ENCODE measurements at places on chromosomes 2 and 18. TPM values are rescaled to one million over a fixed set of nuclear protein-coding genes. Genes with fewer than 3 reads are reported as not detected.

- DNase-seq = no peak
Observed at GRCh38 chr2:20168048-20168726, 56.7 kb downstream of the SDC1 start.

DNA sequence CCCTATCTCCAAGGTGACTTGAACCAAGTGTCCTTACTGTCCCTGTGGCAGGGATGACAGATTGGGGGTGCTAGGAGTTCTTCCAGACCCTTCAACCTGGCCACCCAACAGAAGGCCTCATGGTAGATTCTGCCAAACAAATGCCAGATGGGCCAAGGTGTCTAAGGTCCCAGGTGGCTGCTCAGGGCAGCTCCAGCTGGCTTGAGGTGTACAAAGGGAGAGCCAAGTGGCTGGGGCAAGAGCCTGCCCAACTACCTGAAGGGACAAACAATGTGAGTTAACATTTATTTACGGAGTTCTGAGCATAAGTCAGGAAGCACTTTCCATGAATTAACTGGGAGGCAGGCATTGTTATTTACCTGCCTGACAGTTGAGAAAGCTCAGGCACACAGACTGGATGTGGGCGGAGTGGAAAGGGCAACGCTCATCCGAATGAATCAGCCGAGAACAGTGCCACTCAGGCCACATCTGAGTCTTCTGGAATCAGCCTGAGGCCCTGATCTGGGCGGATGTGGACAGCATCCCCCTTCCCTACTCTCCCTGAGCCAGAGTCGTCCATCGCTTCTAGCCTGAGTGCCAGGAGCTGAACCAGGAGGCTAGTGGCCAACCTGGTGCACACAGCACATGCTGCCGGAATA, 4.4 kb upstream of the KCNIP3 start:
- DNase-seq = no peak

GRCh38 chr2:219969508-219969907, 342.1 kb downstream of the SLC4A3 start:
- no peak for DNase-seq

DNA sequence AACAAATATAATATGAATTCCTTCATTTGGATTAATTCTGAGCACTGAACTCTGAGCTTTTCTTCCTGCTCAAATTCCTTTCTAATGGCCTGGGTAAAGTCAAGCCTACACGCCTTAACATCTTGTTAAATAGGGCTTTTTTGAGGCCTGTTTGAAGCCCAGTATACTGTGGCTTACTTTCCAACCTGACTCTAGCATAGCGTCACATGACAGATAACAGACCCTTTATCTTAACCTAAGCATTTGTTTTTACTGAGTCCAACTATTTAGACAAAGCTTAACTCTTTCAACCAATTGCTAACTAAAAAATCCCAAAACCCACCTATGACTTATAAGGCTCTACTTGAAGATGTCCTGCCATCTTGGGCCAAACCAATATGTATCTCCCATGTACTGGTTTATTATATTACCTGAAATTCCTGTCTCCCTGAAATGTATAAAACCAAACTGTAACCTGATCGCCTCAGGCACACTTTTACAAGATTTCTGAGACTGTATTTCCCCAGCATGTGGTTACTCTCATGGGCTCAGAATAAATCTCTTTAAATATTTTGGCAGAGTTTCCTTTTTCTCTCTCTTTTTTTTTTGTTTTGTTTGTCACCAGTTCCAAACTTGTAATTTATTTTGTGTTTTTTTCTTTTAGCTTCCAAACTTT, 271.1 kb upstream of the VWC2L start:
- no peak for DNase-seq

DNA sequence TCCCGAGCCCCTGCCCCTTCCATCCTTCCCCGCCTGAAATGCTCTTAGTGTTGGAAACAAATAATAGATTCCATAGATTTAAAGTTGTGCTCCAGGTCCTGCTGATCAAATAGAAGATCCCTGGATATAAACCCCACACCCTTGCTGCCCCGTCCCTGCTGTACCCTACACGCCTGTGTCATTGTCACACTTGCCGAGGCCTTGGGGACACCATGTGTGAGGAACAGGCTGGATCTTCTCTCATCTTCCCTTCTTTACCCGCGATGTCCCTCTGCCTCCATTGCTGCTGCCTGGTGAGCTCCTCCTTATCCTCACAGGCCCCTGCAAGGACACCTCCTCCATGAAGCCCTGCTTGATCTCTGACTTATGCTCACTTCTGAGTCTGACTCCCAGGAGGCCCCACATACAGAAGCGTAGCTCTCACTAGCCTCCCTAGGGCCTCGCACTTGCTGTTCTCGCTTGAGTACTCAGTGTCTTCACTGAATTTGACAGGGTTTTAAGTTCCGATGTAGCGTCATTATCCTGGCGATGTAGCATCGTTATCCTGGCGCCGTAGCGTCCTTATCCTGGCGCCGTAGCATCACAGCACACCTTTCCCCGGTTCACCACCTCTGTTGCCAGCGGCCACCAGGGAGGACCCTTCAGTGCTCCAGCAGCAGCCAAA, 221.9 kb downstream of the NDUFA10 start:
- no peak for DNase-seq

DNA sequence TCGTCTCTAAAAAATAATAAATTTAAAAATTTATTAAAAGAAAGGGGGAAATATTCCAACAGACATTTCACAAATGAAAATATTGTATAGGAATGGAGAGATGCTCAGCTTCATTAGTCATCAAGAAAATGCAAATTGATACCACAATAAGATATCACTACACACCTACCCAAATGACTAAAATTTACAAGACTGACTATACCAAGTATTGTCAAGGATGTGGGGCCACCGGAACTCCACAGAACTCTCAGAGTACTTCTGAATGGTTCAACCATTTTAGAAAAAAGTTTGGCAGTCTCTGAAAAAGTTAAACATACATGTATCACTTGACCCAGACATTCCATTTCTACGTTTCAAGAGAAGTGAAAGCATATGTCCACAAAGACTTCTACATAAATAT, 163.4 kb downstream of the EHBP1 start:
- peak; percentile 26 for DNase-seq

The SLC35G4 gene
- total RNA-seq = not detected

The SLC4A5 gene
- 2.0 TPM for total RNA-seq

Data from activated CD8-positive, alpha-beta T cell treated with anti-CD3 and anti-CD28 coated beads for 36 hours (primary cell).